ENCODE measurements at places on chromosomes 6 and 20. TPM values are rescaled to one million over a fixed set of nuclear protein-coding genes. Genes with fewer than 3 reads are reported as not detected.
A peak's percentile ranks its signal among the peaks of the same experiment; 100 is the strongest.

DNA sequence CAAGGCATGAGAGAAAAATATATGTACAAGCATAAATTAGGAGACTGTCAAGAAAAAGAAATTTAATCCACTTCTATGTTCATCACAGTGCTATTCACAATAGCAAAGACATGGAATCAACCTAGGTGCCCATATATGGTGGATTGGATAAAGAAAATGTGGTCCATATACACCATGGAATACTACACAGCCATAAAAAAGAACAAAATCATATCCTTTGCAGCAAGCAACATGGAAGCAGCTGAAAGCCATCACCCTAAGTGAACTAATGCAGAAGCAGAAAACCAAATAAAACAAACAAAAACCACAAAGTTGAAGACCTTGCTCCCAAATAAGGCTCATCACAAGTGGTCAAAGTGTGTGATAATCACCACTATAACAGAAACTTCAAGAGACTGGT lies 36.7 kb downstream of the USP45 start:
- DNase-seq: no peak

- no peak for DNase-seq
Measured at GRCh38 chr6:90536520-90536919, 50.4 kb downstream of the MAP3K7 start.

DNA sequence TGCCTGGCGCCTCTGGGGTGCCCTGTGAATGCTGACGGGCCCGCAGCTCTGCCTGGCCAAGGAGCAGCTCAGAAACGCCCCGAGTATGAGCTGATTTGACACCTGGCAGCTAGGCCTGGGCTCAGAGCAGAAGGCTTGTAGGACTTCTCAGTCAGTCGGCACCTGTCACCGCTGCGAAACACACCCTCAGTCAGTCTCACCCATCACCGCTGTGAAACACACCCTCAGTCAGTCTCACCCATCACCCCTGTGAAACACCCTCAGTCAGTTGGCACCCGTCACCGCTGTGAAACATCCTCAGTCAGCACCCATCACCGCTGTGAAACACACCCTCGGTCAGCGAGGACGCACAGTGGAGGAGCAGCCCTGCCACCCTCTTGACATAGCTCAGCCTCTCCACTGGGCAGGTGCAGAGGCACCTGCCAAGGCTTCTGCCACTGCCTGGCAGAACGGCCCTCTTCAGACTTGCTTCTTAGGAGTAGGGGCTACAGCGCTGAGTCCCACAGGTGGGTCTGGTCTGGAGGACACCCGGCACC lies 109.0 kb downstream of the PSMB1 start:
- no peak for DNase-seq

GRCh38 chr6:36064770-36065396 lies 37.3 kb downstream of the MAPK14 start:
- DNase-seq: no peak

- DNase-seq: no peak
Measured at GRCh38 chr20:18750735-18751134, 62.8 kb upstream of the SCP2D1 start.

- no peak for DNase-seq
Measured at GRCh38 chr20:33054381-33054780, 678 bp downstream of the BPIFB3 start.

- no peak for DNase-seq
Measured at GRCh38 chr6:113980937-113981554, 10.1 kb upstream of the HDAC2 start.

The LRRN4 gene
- 0.05 TPM for total RNA-seq

The ARMC12 gene
- 1.1 TPM for total RNA-seq

GRCh38 chr20:52031563-52032303 lies 159.8 kb downstream of the ZFP64 start:
- DNase-seq: no peak

- no peak for DNase-seq
Measured at GRCh38 chr6:134361011-134361410, 43.1 kb upstream of the SGK1 start.

DNA sequence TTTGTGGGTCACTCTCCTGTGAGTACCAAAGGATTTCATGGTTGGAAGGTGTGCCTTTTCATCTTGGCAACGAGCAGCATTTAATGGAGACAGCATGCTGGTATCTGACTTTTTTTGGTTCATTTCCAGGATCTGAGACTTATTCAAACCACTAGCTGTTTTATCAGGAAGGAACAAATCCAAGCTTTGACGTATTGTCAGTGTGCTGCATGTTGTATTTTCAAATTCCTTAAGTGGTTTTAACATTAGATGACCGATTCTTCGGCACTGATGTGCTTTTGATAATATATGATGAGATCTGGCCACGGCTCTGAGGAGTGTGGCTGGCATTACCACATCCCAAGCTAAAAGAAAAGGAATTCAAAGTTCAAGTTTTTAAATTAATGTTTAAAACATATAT lies 6.4 kb downstream of the RMND1 start:
- no peak for DNase-seq

DNA sequence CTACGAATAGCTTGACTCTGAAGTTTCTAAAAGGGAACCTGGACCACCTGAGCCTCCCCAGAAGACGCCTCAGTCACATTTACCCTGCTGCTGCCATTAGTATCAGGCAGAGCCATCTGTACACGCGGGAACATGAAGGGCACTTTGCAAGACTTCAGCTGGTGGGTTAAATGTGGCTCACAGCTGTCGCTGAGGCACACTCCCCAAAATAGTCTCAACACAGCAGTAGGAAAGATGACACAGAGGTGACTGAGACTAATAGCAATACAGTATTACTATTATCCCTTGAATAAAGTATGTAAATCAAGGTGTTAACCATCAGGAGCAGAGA lies 29.0 kb downstream of the PSMB1 start:
- DNase-seq: no peak

The FNDC1 gene
- total RNA-seq: 0.47 TPM

DNA sequence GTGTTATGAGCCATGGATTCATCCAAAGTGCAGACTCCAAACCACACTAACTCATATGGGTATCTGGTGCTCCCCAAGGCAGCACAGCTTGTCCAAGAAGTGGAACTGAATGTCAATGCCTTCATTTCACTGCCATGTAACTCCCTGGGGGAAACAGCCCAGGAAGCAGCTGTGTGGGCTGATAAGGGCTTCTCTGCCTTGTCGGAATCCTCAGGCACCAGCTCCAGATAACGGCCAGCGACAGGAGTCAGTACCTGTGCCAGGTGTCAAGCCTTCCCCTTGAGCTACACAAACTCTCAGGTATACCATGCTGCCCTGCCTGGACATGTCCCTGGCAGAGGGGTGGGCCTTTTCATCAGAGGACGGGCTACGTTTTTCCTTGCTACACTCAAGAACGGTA lies 751.9 kb upstream of the CHD6 start:
- no peak for DNase-seq

DNA sequence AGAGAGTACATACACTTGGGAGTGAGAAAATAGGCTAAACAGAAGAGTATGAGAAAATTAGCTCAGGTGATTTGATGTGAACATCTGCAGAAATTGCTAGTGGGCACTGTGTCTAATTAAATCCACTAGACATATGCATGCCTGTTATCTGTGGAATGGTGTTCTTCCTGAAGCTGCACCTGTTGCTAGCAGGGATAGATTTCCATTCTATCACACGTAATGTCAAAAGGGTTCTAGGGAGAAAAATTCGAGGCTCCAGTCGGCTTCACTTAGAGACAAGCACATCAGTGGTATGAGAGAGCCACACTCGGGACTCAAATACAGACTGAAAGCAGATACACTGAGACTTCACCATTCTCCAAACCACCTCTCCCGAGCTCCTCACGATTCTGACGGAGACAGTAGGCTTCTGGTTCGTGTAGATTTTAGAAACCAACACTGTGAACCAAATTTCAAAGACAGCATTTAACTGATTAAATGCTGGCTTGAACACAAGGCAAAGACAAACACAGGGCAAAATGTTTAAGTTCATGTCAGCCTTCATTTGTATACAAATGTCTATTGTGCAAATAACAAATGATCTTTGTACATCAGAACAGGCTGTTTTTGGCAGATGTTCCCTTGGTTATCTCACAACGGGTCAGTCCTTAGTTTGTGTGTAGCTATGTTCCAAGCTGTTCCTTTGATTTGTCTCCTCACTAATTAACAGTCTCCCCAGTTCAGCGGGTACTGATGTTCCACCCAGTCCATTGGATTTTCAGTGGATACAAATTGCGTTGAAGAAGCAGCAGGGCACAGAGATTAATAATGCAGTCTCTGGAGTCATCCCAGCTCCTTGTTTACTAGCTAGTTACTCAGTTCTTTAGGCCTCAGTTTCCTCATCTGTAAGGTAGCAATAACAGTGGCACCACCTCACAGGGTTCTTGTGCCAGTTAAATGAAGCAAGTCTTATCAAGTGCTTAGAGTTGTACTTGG lies 131.0 kb upstream of the IFNGR1 start:
- DNase-seq: no peak

The TGM3 gene
- 0.28 TPM for total RNA-seq

GRCh38 chr20:24468401-24469115 lies 871 bp upstream of the SYNDIG1 start:
- DNase-seq: no peak

The TRIM10 gene
- 0.57 TPM for total RNA-seq

DNA sequence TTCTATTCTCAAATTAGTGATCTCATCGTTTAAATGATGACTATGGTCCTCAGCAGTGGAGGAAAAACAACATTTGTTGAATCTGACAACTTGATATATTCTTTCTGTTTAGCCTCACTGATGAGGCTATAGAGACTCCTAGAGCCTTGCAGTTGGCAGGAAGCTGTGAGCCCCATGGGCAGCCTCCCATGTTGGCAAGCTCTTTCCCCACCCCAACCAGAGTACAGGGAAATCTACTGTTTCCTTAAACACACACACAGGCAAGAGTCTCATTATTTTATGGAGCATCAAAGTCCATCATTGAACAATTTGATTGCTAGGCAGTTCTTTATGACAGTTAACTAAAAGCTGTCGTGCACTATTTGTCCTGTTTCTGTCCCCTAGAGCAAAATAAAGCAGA lies 498.2 kb upstream of the CITED2 start:
- no peak for DNase-seq

DNA sequence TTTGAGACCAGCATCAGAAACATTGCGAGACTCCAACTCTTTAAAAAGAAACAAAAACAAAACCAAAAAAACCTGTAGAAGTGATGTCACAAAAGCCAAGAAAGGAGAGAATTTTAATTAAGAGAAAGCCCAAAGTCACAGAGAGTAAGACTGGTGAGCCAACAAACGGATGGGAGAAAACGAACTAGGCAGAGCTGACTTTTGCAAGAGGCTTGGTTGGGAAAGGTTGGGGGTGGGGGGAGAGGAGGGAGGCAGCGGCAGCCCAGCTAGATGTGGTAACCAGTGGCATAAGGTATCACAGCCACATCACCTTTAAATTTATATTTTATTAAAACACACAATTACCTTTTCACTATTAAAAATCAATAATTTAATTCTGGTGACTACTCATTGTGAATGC lies 23.5 kb downstream of the NOL7 start:
- DNase-seq: no peak

GRCh38 chr6:168905451-168906090 lies 348.1 kb downstream of the THBS2 start:
- DNase-seq: no peak

DNA sequence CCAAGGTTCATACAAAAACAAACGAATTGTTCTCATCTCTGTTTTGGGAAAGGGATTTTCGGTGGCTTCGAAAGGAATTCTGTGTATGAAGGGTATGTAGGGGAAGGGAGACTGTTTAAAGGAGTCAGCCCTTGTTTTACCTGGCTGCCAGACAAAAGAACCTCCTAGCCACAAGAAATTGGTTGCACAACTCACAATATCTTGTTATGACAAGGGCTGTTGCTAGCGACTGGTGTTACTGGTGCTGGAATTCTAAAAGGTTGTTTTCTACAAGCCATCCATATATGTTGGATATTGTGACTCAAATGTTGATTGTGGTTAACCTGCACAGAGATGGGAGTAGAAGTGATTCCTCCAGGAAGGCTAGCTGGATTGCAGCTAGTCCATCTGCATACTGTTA lies 34.6 kb upstream of the CITED2 start:
- DNase-seq: no peak

DNA sequence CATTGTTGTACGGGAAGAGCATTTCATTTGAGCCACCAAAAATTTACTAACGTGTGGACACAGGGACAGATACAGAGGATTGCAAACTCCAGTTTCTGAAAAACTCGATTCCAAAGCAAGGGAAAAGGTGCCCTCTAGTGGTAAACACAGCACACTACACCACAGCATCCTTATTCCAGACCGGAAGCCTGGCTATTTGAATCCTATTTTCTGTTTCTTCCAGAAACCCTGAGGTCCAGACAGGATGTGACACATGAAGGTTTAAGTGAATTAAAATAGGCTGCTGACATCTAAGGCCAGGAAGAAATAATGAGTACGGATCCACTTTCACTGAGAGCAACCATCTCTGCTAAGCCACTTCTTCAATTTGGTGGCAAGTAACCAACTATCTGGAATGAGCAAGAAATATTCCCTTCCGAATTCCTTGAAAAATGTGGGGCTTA lies 31.8 kb upstream of the GMPR start:
- peak; percentile 48 for DNase-seq

GRCh38 chr20:33578510-33578909 lies 83.6 kb upstream of the C20orf144 start:
- no peak for DNase-seq

DNA sequence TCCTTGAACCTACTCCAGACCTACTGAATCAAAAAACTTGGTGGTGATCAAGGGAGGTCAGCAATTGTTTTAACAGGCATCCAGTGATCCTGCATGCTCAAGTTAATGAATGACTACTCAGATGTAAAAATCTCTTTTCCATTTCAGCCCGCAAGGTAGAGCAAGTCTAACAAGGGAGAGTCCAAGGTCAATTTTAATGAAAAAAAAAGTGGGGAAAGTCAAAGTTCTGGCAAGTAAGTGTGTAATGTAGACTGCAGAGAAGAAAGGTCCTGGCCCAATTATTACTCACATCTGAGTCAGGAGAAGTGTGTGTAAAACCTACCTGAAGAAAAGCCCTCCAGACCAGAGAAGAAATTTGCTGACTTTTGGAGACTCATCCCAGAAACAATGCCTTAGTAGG lies 193.5 kb downstream of the UBE3D start:
- no peak for DNase-seq

The POPDC3 gene
- 0.33 TPM for total RNA-seq

GRCh38 chr6:99333068-99333467 lies 16.4 kb downstream of the FAXC start:
- no peak for DNase-seq

The NOX3 gene
- total RNA-seq: not detected

DNA sequence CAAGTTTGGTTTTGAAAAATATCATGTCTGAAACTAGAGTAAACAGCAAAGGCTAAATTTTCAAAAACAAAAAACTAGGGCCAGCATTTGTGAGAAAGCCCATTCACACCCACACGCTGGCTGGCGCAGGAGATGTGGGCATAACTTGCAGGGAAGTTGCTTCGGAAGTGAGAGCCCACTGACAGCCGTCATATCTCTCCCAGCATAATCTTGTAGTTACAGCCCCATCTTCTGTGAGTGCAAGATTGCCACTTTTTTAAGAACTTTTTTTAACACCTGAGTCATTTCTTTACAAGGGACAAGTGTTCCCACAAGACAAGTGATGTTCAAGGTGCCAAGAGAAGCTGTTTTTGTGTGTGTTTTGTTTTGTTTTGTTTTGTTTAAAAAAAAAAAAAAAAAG lies 212.5 kb upstream of the CNR1 start:
- DNase-seq: no peak

Data from thymus (tissue), 14 donors.